ENCODE measurements at places on chromosomes 7 and 10.

DNA sequence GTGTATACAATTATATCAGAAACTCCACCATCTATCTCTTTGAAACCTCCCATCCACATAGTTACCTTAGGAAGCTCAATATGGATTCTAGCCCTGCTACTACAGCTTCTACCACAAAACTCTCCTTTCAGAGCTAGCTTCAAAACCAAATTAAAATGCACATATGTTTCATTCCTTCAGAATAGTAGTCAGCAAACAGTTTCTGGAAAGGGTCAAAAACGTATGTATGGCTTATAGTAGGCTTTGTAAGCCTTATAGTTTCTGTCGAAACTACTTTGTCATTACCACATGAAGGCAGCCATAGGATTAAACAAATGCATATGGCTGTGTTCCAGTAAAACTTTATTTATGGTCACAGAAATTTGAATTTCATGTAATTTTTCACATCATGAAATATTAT lies 155.6 kb upstream of the LAMB4 start:
- DNase-seq = no peak

- no peak for DNase-seq
Measured at GRCh38 chr10:89425000-89425399, 10.6 kb downstream of the IFIT5 start.

DNA sequence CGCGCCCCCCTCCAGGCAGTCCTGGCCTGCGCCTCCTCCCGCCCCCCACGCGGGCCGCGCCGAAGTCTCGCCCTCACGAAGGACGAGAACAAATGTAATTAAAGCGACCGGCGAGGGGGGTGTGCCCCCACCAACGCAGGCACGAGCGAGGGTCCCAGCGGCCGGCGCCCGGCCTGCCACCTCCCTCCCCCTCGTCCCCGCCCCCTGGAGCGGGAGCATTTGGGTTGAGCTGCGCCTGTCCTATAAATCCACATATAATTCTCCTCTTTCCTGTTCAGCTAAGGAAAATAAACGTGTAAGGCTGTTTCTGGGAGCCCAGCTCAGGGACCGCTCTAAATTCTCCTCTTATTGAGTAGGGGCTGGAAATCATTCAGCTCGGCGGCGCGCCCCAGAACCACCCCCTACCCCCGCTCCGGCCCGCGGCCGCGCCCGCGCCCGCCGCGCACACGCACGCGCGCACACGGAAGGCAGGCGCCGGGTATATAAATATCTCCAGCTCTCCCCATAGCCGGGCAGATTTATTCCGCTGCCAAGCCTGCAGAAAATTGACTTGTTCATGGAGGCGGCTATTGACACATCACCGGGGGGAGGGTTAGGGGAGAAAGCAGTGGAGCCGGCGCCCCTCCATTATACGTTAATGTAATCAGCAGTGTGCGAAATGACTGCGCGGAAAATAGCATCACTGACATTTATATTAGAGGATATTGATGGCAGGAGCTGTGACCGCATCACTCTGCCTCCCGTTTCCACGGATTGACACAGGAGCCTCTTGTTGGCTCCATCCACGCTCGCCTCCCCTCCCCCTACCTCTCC lies 61.6 kb upstream of the BTRC start:
- no peak for DNase-seq

DNA sequence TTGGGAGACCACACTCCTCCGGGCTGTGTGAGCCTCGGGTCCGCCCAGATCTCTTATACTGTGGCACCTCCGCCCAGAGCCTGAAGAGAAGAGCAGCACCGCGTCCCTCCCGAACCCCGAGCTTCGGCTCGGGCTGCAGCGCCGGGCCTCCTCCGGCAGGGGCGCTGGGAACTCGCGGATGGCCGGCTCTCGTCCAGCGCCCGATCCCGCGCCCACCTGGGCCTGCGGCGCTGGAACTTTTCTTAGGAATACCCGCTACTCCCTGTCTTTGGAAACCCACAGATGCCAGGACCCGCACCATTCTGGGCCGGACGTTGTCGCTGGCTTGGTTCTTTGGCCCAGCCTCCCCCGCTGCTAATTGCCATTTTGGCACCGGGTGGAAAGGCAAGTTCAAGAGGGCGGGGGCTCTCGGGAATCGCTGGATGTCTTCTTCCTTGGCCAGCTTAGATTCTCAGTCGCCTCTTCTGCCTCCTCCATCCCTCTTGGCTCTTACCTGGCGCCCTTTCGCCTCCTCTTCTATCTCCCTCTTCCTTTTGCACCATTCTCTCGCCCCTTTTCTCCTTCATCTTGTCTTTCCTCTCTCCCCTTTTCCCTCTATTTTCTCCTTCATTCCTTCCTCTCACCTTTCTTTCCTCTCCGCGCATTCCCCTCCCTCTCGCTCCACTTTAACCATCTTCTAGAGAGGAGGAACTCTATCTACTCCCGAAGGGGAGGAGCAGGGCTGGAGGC lies 2.1 kb upstream of the SORCS3 start:
- DNase-seq = no peak

GRCh38 chr7:139943401-139943800 lies 114.3 kb downstream of the TBXAS1 start:
- no peak for DNase-seq

DNA sequence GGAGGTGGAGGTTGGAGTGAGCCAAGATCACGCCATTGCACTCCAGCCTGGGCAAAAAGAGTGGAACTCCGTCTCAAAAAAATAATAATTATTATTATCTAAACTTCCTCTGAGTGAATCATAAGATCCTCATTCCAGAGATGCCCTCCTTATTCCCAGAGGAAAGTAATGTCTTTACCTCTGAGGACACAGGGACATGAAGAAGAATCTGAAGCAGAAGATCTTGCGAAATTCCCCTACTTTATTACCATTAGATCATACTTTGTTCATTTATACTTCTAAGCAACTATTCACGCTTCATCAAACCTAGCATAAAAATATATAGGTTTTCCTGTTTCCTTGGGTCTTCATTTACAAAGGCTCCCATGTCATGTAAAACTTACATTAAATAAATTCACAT lies 143.1 kb downstream of the ETV1 start:
- DNase-seq = no peak

DNA sequence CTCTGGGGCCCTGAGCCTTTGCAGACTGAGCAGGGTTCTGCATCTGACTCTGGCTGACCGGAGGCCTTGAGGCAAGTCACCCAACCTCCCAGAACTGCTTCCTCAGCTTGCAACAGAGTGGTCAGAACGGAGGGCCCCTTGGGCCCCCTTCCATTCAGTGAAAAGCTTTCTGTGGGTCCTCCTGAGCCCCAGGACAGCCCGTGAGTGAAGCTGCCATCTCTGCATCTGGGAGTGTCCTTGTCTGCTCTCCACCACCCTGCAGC lies 224.7 kb downstream of the DNAJB6 start:
- DNase-seq = no peak

- DNase-seq = no peak
Measured at GRCh38 chr10:110641256-110641655, 2.9 kb upstream of the RBM20 start.

DNA sequence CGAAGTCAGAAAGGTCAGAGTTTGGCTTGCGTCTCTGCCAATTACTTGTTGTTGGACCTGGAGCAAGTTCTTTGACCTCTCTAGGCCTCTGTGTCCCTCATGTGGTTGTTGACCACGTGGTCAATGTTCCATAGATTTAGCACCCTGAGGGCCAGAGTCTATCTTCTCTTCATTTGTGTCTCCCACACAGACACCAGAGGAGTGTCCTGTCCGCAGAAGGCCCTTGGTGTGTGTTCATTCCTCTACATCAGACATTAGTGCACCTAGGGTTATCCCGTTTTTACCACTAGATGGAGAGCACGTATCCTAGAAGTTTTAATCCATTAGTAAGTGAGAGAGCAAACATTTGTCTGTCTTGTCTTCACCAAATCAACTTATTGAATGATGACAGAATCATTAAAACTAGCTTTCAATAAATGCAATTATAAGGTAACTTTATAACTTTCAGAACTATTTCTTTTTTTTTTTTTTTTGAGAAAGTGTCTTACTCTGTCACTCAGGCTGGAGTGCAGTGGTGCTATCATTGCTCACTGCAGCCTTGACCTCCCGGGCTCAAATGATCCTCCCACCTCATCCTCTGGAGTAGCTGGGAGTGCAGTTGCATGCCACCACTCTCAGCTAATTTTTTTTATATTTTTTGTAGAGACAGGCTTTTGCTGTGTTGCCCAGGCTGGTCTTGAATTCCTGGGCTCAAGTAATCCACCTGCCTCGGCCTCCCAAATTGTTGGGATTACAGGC lies 122.5 kb upstream of the ANKRD1 start:
- no peak for DNase-seq

DNA sequence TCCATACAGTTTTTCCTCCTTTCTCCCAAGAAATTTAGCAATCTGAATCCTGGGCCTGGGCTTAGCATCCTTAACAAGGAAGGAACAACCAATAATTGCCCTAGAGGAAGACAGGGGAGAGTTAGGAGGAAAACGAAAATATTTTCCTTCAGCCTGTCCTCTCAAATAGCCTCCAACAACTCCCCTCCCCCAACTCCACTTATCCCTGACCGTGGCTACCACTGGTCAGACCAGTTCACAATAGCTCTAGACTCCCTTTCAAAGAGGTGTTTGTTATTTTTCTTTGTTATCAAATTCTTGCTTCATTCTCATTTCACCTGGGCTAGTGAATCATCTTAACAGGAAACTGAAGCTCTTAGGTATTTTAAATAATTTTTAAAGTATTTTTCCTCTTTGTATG lies 114.1 kb downstream of the CPED1 start:
- no peak for DNase-seq

DNA sequence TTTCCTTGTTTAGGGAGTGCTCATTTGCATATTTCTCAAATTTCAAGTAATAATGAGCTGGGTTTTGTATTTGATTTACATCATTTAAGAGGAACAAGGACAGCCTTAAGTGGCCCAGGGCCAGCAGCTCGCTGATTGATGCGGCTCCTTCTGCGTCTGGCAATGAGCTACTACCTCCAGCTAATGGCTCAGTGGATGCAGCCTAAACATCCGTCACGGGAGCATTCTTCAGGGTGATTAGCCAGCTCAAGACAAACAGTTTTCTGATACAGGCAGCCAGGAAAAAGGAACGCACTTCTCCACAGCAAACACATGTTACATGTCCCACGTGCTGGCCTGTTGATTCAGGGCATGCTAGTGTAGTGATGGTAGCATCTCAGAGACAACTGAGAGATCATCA lies 169.3 kb upstream of the TCERG1L start:
- DNase-seq = no peak

GRCh38 chr7:159271781-159272180 lies 127.1 kb upstream of the VIPR2 start:
- no peak for DNase-seq

DNA sequence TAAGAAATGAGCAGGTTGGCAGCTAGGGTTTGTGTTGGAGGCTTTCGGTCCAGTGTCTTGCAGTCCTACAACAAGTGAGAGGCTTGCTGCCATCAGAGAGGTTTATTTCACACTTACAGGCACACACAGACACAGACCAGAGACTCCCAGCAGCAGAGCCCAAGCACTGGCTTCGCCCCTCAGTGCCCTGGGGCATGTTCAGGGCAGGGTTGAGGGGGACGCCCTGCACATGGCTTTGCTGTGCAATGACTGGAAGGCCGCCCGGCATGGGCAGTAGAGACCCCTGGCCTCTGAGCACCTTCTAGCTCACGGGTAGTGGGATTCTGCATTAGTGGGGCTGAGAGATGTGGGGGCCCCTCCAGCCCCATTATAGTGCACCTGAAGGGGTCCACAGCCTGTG lies 3.8 kb downstream of the SPRN start:
- DNase-seq = no peak

DNA sequence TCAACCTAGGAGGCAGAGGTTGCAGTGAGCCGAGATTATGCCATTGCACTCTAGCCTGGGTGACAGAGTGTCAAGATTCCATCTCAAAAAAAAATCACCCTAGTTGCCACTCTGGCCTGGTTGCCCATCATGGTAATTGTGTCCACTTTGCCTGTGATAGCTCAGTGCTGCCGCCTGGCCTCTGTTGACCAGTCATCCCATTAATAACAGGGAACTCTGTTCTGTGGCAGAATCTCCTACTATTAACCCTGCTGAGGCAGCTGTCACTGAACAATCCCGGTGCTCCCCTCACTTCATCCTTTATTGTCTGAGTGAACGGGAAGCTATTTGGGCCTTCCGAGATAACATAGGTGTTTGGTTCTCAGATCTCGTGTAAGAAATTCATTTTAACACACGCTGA lies 14.6 kb downstream of the ZNF3 start:
- no peak for DNase-seq

GRCh38 chr10:125783408-125783807 lies 7.8 kb upstream of the MMP21 start:
- no peak for DNase-seq

- no peak for DNase-seq
Measured at GRCh38 chr10:27844223-27844622, 98.6 kb upstream of the MKX start.

DNA sequence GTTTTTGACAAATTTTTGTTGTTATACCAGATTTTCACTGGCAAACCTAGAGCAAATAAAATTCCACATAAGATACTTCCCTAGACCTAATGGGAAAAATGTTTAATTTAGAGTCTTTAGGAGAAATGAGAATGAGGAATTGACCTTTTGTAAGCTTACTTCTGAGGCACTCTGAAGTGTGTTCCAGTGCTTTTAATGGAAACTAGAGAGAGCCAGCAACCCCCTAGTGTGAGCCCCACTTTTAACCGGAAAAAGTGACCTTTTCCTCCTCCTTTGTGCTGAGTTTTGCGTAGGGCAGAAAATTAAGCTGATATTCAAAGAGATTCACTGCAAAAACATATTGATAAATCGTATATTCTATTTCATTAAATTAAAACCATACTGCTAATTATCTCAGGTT lies 5.2 kb downstream of the IKZF1 start:
- DNase-seq = no peak

DNA sequence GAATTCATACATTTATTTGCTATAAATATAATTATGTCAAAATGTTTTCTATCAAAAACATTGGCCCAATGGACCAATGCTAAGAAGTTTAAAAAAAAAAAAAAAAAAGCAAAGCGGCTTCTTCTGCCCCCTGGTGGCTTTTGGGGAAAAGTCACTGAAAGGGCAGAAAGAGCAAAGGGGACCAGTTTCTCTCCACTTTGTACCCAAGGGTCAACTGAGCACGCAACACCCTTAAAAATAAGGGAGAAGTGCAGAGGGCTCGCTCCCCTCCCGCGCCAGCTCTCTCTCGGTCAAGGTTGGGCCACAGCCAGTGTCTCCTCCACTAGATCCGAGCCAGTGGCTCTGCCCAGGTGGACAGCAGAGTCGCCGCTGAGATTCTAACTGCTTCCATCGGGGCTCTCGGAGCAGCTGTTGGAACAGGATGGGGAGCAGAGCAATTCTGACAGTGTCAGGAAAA lies 136.4 kb upstream of the FGFR2 start:
- no peak for DNase-seq

GRCh38 chr7:68929781-68930261 lies 668.5 kb upstream of the AUTS2 start:
- DNase-seq = no peak

GRCh38 chr10:12638103-12638502 lies 288.8 kb downstream of the CAMK1D start:
- no peak for DNase-seq
